AML-193 (cell line): ENCODE measurements at places on chromosomes 16 and 17.

DNA sequence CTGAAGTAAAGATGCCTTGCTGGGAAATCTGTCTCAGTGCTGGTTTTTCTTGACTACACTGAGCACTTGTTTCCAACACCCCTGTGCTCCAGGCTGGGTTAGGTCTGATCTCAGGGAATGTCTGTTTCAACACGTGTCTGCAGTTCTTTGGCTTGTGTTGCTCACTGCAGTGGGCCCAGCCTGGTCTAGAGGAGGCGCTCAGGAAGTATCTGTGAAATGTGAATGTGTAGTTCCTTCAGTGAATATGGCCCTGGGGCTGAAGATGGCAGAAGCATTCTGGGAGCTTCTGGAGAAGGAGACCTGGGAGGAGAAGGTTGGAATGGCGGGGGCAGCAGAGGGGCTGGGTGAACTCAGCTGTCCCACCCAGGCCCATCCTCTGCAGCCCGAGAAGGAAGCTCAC, 8.1 kb upstream of the YPEL3 start:
- DNase-seq: no peak

- DNase-seq: no peak
Measured at GRCh38 chr16:30406795-30407101, 658 bp upstream of the ZNF771 start.

- no peak for DNase-seq
Measured at GRCh38 chr17:41680426-41681040, 8.2 kb upstream of the EIF1 start.

GRCh38 chr16:86072328-86073102, 173.6 kb downstream of the IRF8 start:
- DNase-seq: peak; percentile 29

DNA sequence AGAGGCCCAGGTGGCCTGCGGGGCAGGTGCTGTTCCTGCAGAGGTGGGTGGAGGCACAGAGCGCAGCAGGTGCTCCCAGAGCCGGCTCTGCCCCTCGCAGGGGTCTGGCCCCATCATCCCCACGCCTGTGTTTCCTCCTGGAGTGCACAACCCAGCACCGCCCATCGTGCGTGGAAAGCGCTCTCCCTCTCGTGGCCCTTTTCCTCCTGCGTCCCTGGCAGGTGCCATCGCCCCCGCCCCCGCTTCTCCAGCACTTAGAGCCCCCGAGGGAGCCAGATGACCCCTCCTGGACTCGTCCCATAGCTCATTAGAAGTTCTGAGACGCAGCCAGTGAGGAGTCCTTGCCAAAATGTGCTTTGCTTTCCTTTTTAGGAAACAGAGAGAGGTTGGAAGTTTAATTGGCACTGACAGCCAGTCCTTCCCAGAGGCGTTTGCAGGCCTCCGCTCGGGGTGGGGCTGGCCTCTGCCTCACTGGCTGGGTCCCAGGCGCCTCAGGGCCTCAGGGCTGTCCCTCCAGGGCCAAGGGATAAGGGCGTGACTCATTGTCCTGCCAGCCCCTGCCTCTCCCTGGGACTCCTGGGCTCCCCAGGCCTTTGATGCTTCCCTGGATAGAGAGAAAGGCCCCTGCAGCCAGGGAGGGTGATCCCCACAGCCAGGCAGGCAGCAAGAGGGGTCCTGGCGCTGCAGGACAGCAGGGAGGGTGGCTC, 32.2 kb upstream of the CHMP6 start:
- DNase-seq: no peak

- DNase-seq: no peak
Measured at GRCh38 chr16:65908568-65908967, 457.9 kb upstream of the CDH5 start.

- no peak for DNase-seq
Measured at GRCh38 chr17:62405451-62405850, 18.2 kb upstream of the METTL2A start.

GRCh38 chr17:34370997-34371395, 8.0 kb upstream of the CCL1 start:
- peak; percentile 42 for DNase-seq

DNA sequence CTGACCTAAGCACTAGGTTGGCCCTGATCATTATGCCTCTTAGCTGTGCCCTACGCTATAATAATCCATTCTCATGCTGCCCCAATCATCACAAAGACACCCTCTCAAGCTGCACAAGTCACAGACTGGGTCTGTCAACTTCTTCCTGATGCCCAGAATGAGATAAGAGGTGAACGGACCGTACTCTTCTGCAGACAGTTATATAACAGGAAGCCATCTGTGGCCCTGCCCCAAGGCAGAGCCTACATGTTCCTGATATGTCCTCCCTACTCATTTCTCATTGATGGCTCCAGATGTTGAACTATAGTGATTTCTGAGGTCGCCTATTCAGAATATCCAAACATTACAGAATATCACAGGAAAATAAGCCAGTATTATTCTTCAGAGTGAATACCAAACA, 471.6 kb upstream of the ERCC4 start:
- DNase-seq: no peak

DNA sequence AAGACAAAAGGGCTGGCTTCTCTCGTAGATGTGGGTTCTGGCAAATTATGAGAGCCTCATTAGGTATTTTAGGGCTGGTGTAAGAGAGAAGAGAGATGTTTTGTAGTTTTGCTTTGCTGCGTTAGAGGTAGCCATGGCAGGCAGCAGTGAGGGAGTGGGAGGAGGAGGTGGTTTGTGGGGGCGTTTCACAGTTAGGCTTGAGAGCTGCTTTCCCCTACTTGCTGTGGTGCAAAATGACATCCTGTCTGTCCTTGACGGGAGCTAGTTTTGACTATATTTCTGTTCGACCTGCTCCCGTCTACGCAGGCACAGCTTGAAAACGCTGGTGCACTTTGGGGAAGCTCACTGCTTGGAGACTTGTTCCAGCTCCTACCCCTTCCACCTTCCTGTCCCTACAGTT, 75.5 kb downstream of the SLC5A11 start:
- DNase-seq: no peak

DNA sequence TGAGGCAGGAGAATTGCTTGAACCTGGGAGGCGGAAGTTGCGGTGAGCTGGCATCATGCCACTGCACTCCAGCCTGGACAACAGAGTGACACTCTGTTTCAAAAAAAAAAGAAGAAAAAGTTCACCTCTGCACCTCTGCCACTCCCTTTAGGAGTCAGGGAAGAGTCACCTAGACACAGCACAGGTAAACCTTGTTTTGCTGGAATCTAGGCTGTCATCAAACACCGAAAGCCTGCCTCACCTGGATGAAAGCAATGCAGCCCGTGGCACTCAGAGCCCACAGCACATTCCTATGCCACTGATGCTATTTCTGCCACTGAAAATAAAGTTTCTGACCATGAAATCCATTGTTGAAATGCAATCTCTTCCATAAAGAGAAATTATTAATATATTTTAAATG, 22.2 kb downstream of the CFAP52 start:
- no peak for DNase-seq

DNA sequence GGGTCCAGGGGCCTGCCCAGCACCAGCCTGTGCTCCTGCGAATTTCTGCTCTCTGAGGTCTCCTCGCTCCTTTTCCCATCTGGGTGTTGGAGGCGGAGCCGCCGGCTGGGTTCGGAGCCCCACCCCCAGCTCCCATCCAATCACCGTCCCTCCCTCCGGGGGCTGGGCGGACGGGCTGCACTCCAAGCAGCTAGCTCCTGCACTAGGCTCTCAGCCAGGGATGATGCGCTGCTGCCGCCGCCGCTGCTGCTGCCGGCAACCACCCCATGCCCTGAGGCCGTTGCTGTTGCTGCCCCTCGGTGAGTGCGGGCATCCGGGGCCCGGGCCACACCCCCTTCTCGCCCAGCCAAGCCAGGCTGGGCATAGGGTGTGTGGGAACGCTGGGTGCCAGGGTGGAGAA, at the start of gene NRN1L:
NRN1L (plus strand) TSS at position 202 of the 400 bp plus-strand sequence; CDS start at position 221, 19 bp downstream.
- DNase-seq: no peak

DNA sequence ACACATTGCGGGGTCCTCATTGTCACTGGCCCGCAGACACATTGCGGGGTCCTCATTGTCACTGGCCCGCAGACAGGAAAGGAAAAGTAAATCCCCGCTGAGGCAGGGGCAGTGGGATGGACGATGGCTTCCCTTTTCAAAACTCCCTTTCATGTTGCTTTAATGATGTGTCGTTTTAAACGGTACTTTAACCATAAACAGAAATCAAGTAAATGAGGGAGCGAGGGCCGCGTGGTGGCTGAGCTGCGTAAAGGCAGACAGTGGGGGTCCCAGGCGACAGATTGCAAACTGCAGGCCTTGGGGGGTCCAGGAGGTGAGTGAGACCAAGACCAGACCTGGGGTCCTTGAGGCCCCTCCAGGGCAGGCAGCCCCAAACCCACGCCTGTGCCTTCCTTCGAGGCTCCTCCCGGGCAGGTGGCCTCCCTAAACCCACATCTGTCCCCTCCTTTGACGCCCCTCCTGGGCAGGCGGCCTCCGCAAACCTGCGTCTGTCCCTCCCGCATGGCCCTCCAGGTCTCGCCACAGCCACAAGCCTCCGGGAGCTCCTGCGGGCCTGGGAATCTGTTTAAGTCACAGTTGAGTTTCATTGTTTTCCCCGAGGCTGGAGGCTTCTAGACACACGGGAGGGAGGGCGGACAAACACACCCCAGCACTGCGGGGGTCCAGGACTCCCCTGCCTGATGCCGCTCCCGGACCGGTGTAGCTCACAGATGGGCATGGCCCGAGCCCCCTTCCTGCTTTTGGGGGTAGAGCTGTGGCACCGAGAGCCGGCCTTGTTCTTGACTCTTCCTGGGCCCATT, 7.3 kb downstream of the PIEZO1 start:
- no peak for DNase-seq

DNA sequence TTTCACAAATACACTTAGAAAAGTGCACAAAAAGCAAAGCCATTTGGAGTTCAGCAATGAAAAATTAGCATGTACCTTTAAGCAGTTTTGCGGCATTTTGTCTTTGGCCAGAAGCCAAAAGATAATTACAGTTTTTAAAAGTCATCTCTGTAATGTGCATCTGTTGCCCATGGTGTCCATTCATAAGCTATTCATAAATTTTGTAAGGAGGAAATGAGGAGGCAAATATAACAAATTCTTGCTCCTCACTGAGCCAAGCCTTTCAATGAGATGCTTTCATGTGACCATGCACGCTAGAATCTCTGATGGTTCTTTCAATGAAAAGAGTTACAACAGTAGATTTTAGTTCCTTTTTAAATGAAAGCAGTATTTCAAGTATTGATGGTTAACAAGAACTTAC, 247.1 kb upstream of the MON1B start:
- no peak for DNase-seq

GRCh38 chr17:17204635-17205231, 1.4 kb downstream of the PLD6 start:
- no peak for DNase-seq

GRCh38 chr17:28572259-28573039, 1.1 kb upstream of the PIGS start:
- DNase-seq: no peak

DNA sequence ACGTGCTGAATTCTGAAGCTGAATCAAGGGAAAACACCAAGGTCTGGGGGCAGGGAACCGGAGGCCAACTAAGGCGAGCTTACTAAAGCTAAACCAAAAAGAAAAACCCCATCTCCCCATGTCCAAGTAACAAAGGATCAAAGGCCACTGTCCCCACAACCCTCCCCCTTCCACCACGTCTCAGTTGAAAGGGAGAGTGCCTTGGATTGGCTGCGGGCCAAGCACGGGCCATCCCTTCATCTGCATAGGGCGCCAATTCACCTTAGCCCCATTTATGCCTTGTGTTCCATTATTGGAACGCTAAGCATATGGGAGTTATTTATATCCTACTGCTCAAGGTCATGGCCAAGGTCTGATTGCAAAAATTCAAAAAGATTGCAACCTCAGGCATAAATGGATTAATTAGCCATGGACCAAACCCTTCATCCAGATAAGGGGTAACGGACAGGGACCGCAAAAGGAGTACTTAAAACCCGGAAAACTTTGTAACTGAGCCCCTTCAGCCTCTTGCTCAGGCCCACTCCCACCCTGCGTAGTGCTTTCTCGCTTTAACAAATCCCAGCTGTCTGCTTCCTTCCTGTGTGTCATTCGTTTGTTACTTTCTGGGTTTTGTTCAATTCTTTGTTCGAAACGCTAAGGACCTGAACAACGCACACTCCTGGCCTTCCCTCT, 740 bp upstream of the ATP6V0D1 start:
- peak; percentile 55 for DNase-seq

- DNase-seq: no peak
Measured at GRCh38 chr16:65621640-65622039, 499.8 kb upstream of the CDH11 start.

DNA sequence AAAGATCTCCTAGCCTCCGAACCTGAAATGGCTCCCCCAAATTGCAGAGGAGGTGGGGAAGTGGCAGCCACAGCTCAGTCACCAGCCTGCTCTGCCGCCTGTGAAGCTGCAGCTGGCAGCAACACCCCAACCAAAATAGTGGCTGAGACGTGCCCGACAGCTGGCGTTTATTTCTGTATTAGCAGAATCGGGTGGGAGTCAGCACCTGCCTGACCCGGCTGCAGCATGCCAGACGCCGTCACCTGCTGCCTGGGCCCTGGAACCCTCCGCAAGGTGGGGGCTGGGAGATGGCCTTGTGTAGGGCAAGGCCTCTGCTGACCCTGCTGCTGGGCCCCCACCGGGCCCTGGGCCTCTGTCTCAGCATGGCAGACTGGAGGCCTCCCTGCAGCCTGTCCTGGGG, 17.5 kb upstream of the PABPN1L start:
- no peak for DNase-seq

GRCh38 chr16:55297062-55297909, 26.7 kb upstream of the IRX6 start:
- no peak for DNase-seq

DNA sequence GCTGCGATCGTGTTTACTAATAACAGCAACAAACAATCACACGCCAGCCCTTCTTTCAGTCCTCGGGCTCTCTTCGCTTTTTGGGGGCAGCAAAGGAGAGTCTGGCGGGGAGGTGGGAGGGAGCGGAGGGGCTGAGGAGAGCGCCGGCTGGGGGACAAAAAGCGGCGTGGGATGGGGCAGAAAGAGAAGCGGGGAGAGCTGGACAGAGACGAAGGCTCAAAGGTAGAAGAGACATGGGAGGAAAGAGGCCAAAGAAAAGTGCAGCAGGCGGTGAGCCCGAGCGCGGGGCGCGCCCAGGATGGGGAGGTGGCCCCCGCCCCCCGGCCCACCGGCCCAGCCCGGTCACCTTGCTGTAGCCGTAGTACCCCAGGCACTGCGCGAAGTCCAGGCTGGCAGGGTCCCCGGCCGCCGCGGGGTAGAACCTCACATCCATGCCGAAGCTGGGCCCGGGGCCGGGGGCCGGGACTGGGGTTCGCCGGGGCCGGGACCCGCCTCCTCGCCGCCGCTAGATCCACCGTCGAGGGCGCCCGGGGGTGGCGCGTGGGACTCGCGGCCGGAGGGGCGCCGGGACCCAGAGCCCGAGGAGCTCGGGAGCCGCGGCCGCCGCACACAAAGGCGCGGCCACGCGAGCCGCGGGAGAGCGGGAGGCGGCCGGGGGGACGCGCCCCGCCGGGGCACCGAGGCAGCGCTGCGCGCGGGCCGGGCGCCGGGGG, 496 bp downstream of the TOX3 start:
- no peak for DNase-seq

- no peak for DNase-seq
Measured at GRCh38 chr17:77610518-77610893, 348.0 kb upstream of the TNRC6C start.

DNA sequence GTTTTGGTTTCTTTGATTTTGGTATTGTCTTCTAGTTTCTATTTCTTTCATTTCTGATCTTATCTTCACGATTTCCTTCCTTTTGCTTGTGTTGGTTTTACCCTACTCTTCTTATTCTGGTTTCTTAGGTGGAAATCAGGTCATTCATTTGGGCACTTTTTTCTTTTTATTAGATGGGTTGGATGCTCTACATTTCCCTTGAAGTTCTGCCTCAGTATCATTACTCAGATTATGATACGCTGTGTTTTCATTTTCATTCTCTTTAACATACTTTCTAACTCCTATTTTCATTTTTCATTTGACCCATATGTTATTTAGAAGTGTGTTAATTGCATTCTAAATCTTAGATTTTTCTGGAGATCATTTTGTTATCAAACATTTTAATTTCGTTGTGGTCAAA, 108.6 kb downstream of the IRF8 start:
- DNase-seq: no peak
